ENCODE measurements at places on chromosomes 1 and 21. TPM values are rescaled to one million over a fixed set of nuclear protein-coding genes. Genes with fewer than 3 reads are reported as not detected.

DNA sequence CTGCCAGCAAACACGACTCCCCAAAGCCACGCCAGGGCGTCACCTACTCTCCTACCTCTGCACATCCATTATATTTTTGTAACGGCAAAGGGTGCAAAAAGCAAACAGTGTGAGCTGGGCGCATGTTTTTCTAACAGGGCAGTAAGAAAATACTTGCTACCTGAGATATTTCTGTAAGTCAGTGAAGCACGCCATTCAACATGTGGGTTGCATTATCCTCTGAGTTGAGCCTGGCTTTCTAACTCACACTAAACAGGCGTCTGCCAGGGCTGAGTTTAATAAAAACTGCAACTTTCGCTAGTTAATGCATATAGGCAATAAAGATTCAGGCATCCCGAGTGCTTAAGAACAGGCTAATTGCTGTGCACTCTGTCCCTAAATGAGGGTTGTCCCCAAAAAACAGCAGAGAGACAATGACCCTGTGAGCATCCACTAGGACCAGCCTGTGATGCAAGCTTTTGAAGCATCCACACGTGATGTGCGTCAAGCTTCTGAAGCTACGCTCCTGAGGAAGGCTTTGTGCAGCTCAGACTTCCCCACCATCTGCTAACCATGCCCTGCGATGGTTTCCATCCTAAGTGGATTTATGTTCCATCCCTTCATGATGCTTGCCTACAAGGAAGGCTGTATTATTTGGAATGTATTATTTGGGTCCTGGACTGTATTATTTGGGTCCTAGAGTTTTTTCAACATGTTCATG, 70.0 kb upstream of the SIM2 start:
- no peak for DNase-seq

- no peak for DNase-seq
Observed at GRCh38 chr1:10667861-10668761, 128.3 kb downstream of the CASZ1 start.

GRCh38 chr1:67832737-67833601, at the start of gene GNG12:
GNG12 (minus strand) TSS chr1:67833467; CDS start chr1:67707686, 125,781 bp downstream.
- peak; percentile 82 for DNase-seq

GRCh38 chr1:80639777-80640533, 1160.8 kb upstream of the ADGRL2 start:
- no peak for DNase-seq

DNA sequence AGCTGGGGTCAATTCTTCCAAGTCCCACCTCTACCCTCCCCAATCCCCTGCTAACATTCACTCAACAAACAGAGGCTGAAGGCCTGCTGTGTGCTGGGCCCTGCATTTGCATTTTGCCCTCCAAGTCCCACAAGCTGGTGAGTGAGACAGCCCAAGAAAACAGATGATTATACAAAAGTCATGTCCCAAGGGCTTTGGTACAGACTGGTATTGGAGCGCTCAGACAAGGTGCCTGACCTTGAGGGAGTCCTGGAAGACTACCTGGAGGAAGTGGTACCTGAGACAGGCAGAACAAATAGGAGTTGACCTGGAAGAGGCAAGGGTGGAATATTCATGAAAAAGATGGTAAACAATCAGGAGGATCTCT, 4.2 kb downstream of the LMOD1 start:
- no peak for DNase-seq

DNA sequence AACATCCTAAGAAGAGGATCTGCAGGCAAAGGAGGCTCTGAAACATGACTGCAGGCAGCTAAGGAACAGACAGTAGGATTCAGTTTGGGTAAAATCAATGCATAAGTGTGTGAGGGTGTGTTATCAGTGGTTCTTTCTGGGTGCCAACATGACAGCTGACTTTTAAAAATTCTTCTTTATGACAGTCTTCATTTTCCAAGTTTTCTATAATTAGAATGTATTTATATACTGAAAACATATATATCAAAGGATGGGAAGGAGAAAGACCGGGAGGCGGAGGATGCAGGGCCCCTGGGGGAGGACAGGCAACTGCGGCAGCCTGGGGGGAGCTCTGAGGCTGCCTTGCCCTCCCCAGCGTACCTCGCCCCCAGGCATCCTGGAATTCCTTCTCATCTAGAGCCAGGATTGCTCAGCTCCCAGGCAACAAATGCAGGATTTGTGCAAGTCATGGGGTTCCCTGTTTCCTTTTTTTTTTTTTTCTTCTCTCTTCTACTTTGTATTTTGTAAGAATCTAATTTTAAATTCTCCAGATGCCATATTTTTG, 104.8 kb downstream of the CSMD2 start:
- DNase-seq, result no peak

GRCh38 chr1:40450495-40451237, 390 bp downstream of the ZFP69B start:
- peak; percentile 79 for DNase-seq

Gene GNAT2
- not detected for total RNA-seq
